Fibroblast of the aortic adventitia (primary cell): ENCODE measurements at places on chromosomes 16 and 17. TPM values are rescaled to one million over a fixed set of nuclear protein-coding genes. Genes with fewer than 3 reads are reported as not detected.

The OMG gene
- 0.63 and 3.9 TPM in 2 replicates for total RNA-seq

The CDRT15 gene
- total RNA-seq = not detected in 2 replicates

The ATP1B2 gene
- total RNA-seq = not detected in 2 replicates

The CCL7 gene
- not detected in 2 replicates for total RNA-seq
